ENCODE measurements at places on chromosomes 12 and 14.
A peak's percentile ranks its signal among the peaks of the same experiment; 100 is the strongest.

GRCh38 chr14:68816943-68817430 is 24.1 kb upstream of the ZFP36L1 start:
- no peak for DNase-seq

GRCh38 chr14:63229330-63230059 is 25.3 kb downstream of the RHOJ start:
- DNase-seq, result no peak

GRCh38 chr14:24151404-24152080 is 4.2 kb downstream of the RNF31 start:
- no peak for DNase-seq

DNA sequence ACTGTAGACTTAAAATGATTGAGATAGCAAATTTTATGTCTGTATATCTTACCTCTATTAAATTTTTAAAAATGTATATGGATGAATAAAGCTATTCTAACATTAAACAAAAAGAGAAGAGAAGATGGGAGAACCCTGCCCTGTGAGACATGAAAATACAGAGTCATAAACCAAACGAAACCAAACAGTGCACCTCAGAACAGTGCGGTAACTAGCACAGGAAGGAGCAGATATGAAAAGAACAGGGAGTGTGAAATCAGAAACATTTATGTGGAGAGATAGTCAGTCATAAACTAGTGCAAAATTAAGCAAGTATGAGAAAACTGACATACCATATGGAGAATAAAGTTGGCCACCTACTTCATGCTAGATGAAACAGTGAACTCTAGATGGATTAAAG is 135.1 kb downstream of the ERC1 start:
- no peak for DNase-seq

- peak; percentile 65 for DNase-seq
Observed at GRCh38 chr12:75568393-75568792, 57.0 kb upstream of the KRR1 start.

DNA sequence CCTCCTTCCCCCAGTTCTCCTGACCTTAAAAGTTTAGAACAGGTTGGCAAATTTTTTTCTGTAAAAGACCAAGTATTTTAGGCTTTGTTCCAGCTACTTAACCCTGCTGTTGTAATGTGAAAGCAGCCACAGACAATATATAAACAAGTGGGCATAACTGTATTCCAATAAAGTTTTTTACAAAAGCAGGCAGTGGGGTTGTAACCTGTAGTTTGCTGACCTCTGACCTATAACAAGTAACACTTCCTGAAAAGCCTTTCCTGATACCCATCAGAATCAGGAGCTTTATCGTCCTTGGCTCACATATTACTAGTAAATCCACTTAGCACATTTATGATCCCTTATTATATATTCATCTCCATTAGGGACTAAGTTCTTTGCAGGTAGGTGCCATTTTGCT is 13.1 kb upstream of the SMARCC2 start:
- no peak for DNase-seq

- no peak for DNase-seq
Observed at GRCh38 chr12:55664826-55665225, 28.1 kb downstream of the OR10P1 start.

- DNase-seq, result no peak
Observed at GRCh38 chr12:38639625-38640024, 265.8 kb downstream of the CPNE8 start.

DNA sequence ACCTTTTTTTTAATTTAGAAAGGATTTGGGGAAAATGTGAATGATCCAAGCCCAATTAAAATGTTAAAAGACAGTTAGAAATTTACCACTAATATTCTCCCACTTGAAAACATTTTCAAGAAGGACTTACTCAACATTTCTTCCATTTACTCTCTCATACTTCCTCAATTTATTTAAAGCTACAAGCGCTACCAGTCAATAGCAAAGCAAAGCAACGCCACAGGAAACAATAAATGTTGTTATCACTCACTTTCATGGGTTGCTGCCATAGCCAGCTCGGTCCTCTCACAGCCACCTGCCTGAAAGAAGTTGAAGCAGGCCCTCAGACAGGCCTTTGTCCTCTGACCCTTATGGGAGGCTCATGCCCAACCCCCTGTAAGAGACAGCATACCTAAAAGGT is 6.0 kb upstream of the SOS2 start:
- DNase-seq, result no peak

DNA sequence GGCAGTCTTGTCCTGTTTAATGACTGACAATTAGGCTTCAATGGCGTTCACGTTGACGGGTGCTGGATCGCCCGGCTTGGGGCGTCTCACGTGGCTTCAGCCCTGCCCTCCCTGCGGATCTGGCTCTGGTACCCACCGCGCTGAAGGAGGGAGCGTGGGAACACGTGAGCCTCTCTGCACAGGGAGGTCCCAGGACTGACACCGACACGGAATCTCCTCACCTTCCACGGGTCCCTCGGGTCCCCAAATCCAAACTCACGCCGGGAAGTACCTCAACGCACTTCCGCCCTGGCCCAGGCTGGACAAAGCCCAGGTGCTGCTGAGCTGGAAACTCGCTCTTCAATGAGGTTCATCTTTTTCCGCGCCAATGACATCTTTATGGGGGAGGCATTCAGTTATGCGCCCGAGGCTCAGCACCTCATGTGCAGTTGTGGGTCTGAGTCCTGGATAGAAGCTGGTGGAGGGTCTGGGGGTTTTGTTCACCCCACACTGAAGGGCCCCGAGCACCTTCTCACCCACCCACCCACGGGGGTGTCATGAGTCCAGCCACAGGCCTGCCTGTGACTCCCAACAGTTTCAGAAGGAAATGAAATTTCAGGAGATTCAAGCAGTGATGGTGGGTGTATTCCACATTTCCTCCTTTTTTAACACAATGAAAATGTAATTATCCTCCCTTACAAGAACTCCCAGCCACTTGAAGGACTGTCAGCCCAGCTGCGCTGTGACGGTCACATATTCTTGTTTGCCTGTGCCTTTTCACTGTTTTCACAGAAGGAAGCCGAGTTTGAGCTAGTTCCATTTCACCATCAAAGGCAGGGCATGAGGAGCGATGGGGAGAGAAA is 251.7 kb upstream of the SFSWAP start:
- no peak for DNase-seq

DNA sequence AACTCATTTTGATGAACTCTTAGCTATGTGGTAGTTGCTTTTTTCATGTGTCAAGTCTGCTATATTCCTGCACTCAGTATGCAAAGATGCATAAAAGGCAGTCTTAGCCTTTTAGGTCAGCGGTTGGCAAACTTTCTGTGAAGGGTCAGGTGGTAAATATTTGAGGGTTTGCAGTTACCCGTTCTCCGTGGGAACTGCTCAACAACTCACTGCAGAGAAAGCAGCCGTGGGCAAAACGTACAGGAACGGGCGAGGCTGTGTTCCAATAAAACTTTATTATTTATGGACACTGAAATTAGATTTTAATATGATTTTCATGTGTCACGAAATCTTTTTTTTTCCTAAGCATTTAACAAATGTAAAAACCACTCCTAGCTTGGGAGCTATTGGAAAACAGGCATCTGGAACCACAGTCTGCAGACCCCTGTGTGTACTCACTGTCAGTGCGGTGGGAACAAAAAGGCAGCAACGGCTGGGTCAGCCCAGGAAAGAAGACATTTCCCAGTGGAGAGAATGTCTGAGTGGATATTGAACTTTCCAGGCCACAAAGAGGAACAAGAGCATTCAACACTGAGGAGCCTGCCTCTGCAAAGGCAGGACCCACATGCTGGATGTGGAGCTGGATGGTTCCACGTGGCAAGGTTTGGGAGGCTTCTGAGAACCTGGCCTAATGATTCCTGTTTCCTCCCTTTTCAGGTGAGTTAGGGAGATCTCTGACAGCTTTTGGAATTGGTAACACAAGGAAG is 3.5 kb upstream of the ACACB start:
- DNase-seq, result no peak
